Right ventricle myocardium superior (tissue), 1 donor: ENCODE measurements at places on chromosomes 2 and 18.
A peak's percentile ranks its signal among the peaks of the same experiment; 100 is the strongest.

GRCh38 chr2:118847762-118848172 lies 319 bp upstream of the EN1 start:
- peak; percentile 57 for DNase-seq

GRCh38 chr2:203878063-203878462 lies 10.5 kb downstream of the CTLA4 start:
- no peak for DNase-seq

GRCh38 chr18:58239879-58240278 lies 195.9 kb downstream of the NEDD4L start:
- DNase-seq = no peak

DNA sequence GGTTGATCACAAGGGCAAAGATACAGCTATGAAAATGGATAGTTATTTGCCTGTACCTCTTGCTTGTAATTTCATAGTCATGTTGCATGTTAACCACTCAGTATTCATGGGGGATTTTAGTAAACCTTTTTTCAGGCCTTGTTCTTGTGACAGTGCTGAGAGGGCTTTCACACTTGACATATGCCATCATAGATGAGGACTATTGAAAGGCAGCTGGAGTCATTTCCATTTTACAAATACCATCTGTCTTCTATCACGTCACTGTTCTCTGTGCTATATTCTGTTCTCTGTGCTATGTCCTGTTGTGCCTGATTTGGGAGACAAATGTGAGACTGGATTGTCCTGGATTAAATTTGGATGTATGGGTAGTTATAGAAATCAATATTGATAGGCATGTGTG lies 131.7 kb downstream of the LYPD6B start:
- DNase-seq = no peak

DNA sequence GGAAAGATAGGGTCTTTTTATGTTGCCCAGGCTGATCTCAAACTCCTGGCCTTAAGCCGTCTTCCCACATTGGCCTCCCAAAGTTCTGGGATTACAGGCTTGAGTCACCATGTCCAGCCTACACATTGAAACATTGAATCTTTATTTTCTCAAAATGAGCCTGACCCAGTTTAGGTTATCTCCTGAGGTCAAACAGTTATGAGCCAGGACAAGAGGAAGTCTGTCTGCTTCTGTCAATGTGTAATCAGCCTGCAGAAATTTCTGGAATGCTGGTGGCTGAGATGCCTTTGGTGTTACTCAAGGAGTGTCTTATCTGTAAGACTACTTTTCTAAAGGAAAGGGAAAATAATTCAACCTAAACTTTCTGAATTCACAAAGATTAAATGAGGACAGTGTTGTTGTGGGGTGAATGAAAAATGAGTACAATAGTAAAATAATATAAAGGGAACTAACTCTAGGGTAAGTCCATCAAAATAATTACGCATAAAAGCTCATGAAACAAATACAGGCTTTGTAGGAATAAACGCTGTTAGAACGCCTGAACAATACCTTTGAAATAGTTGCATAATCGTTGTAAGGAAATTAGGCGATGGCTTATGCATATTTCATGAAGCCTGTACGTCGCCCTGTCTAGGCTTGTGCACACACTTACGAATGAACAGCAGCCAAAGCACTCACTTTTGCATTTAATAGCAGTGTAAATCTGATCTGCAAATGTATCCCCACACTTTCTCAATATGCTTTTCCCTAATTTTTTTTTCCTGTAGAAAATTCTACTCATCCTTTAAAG lies 260.8 kb downstream of the RDH14 start:
- no peak for DNase-seq

GRCh38 chr2:31579996-31580320 lies 780 bp downstream of the SRD5A2 start:
- no peak for DNase-seq

- no peak for DNase-seq
These were observed 55.3 kb downstream of the DTNB start for GRCh38 chr2:25617948-25618646.

DNA sequence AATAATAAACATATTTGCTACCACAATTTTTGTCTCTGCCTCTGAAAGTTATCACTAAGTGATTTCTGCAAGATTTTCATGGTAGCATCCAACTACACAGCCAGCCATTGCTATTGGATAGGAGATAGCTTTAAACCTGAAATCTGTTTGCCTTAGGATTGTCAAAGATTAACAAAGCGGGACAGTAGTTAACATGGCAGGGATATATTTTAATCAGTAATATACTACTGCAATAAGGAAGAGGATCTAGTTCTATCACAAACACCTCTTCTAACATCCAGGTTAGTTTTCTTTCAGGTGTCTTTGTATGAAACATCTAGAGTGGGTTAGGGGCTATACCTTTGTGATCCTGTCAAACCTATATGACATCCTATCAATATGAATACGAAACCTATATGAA lies 641.3 kb downstream of the DPP10 start:
- no peak for DNase-seq

- DNase-seq = no peak
These were observed 15.2 kb upstream of the NT5DC4 start for GRCh38 chr2:112705575-112705974.

DNA sequence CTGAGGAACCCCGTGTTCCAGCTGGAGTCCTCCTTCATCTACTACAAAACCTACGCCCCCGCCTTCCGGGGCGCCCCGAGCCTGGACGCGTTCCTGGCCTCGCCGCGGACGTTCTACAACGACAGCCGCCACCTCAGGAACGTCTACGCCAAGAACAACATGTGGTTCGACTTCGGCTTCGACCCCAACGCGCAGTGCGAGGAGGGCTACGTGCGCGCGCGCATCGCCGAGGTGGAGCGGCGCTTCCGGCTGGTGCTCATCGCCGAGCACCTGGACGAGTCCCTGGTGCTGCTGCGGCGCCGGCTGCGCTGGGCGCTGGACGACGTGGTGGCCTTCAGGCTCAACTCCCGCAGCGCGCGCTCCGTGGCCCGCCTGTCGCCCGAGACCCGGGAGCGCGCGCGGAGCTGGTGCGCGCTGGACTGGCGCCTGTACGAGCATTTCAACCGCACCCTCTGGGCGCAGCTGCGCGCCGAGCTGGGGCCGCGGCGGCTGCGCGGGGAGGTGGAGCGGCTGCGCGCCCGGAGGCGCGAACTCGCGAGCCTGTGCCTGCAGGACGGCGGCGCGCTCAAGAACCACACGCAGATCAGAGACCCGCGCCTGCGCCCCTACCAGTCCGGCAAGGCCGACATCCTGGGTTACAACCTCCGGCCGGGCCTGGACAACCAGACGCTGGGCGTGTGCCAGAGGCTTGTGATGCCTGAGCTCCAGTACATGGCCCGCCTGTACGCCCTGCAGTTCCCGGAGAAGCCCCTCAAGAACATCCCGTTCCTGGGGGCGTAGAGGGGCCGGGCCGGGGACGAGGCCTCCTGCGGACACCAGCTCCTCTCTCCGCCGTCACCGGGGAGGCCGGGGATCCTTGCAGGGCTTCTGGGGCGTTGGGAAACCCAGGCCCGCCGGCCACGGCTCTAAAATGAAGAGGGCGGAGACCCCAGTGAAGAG lies 5.3 kb upstream of the NEU4 start:
- peak; percentile 67 for DNase-seq

DNA sequence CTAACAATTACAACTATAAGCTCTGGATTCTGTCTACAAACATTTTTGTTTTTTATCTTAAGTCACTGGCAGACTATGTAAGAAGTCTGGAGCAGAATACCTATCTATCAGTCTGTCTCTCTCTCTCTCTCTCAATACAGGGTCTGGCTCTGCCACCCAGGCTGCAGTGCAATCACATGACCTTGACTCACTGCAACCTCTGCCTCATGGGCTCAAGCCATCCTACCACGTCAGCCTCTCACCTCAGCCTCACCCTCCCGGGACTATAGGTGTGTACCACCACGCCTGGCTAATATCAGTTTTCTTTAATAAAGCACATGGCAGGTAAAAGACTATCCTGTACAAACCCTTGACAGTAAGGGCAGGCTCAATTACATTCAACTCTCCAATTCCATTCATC lies 96.9 kb downstream of the OSBPL1A start:
- no peak for DNase-seq

- DNase-seq = no peak
These were observed 288.2 kb downstream of the IKZF2 start for GRCh38 chr2:212863185-212863588.

- no peak for DNase-seq
These were observed 377.7 kb downstream of the TDRD15 start for GRCh38 chr2:21501376-21502027.

DNA sequence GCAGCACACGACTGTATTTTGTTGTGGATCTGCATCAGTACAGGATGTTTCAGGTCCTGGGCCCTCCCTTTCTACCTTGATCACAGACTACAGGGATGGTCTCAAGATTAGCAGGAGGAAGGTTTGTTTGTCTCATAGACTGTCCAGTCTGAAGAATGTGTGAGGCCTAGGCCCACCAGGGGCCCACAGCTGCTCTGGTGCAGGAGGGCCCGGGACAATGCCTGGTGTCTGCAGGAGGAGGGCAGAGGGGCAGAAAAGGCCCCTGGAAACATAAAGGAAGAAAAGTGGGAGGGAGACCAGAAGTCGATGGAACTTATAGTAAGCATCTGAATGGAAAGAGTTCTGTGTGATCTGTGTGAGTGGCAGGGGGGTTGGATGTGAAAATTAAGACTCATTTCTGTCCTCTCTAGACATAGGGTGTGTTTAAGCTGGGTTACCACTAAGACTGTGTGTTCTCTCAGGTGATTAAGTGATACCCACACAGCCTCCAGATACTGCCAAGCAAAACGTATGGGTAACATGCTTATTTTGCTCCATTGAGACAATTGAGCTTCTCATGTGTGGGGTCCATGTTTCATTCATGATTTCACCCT lies 33.4 kb upstream of the LPIN2 start:
- no peak for DNase-seq

GRCh38 chr2:137411585-137411984 lies 552.7 kb upstream of the HNMT start:
- no peak for DNase-seq

- DNase-seq = peak; percentile 97
These were observed 8.2 kb downstream of the SLC35F6 start for GRCh38 chr2:26772064-26773001.
